Small intestine (tissue), 16 donors: ENCODE measurements at places on chromosomes 3 and 15.

DNA sequence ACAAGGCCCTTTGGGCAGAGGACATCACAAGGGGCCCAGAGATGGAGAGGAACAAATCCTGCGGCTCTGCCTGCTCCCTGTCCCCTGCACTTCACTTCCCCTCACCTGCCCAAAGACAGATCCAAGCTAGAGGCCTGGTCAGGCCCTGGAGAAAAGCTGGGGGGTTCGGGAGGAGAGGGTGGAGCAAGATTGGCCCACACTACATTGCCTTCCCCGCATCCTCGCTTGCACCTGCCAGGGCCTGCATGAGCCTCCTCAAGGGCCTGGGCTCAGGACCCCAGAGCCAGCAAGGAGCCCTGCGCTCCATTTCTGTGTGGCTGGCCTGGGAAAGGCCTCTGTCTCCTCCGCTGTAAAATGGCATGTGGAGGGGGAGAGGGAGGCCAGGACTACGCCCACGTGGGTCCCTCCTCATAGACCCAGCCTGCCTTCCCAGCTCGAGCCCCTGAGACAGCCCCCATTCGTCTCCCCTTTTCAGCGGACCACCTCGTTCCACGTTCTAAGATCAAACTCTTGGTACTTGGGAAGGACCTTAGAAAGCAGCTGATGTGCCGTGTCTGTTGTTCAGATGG is 106.0 kb downstream of the HMG20A start:
- no peak for DNase-seq

DNA sequence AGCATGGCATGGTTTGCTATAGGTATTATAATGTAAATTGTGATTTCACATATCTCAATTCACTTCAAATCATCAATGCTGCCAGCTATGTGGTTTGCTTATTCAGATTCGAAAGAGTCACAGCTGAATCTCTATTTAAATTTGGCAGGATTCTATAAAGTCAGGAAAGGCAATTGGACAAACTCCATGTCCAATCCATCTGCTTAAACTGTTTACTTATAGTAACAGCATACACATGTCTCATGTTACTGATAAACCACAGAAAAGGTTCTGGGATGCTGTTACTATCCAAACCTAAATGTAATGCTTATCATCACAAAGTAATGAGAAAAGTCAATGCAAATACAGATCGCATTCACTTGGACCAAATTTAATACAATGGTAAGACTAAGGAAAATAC is 229.7 kb downstream of the ISL2 start:
- DNase-seq, result no peak

DNA sequence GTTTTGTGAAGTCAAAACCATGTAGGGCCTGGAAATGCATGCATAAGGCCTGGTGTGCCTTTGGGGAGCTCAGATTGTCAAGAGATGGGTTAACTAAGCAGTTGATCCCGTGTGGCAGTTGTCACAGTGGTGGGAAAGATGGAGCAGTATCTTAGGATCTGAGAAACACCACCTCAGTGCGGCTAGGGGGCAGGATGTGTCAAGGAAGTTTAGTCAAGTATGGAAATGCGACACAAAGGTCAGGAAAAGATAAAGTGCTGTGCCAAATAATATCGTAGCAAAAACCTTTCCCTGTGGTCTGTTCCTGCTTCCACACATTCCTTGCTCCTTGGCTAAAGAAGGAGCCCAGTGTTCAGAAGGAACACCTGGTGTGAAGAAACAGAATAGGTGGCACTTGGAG is 396.4 kb downstream of the EDEM1 start:
- no peak for DNase-seq

DNA sequence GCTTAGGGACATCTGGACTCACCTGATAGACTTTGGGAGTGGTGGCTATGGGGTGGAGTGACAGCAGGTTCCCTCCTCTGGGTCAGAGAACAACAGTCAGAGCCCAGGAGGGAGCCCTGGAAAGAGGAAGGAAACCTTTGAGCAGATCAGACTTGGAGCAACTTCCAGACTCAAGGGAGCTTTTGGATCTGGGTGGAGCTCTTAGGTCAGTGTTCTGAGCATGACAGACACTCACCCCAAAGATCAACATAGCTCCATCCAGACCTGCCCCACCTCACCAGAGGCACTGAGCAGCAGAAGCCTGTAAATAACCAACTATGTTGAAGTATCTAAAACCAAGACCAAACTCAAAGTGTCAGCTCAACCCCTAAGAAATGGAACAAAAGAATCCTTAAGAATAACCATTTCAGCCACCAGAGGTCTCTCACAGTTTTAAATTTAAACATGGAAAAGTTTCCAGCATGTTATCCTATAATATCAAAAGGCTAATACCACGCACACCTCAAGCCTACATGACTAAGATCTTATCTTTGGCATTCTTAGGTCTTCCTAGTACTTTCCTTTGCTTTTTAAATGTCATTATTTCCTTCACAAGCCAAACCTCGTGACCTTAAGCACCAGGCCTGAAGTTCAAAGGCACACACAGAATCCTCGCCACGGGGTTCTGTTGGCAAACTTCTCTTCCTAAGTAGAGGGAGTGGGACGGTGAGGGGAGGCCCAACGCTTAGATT is 56.4 kb downstream of the UMPS start:
- peak; percentile 70 for DNase-seq

DNA sequence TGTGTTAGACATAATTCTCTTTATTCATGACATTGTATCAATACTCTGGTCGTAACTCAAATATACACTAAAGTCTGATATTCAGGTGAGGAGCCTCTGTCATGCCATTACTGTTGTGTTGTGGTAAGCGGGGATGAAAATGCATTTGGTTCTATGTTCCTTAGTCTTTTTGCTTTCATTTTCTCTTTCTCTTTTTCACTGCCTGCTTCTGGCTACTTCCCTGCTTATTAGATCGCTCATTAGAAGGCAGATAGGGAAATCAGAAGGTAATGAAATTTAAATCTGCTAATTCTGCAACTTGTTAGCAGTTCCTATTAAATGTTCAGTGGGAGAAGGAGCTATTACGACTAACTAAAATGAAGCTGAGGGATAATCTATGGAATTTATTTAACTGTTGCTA is 345.0 kb downstream of the GRM7 start:
- DNase-seq, result no peak

GRCh38 chr15:90529011-90529370 is 732 bp upstream of the CRTC3 start:
- no peak for DNase-seq

DNA sequence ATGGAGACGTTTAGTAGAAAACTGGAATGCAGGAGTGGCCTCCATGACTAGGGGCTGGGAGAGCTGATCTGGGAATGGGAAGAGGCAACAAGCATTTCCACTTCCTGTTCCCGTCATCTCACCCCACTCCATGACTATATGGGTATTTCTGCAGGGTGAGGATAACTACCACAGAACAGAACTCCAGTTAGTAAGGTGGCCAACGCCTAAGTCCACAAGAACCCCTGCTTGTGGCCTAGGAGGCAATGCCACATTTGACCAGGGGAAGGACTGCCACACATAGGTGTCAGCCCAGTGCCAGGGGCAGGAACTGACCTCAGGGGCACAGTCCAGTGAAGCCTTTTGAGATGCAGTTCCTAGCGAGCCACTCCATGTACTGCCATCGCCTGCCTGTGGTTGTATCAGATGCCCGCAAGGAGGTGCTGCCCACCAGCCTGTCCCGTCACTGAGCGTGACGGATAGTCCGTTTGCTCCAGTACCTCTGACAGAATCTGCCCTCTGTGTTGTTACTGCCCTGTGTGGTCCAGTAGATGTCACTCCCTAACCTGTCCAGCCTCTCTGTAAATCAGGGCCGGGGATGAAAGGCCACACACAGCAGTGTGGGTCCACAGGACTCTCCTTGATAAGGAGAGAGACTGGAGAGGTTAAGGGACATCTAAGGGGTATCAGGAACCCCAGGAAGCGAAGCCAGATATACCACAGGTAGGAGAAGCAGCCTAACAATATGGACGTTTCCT is 3.5 kb upstream of the MTFMT start:
- DNase-seq, result peak; percentile 95

GRCh38 chr3:186842426-186843038 is at the start of gene ADIPOQ:
Gene ADIPOQ, plus strand, starts transcription at chr3:186842710. Its CDS starts 10,349 bp downstream, at chr3:186853059.
- DNase-seq, result no peak

GRCh38 chr3:45180051-45180450 is 33.9 kb upstream of the CDCP1 start:
- DNase-seq, result no peak

GRCh38 chr15:60172143-60172542 is 168.0 kb downstream of the FOXB1 start:
- no peak for DNase-seq

- DNase-seq, result no peak
These were observed 13.7 kb upstream of the HEG1 start for GRCh38 chr3:125069452-125069851.

- peak; percentile 59 for DNase-seq
These were observed 40.1 kb downstream of the CBLB start for GRCh38 chr3:105828703-105829102.

- peak; percentile 47 for DNase-seq
These were observed 1.2 kb upstream of the ADCY5 start for GRCh38 chr3:123449997-123450604.

DNA sequence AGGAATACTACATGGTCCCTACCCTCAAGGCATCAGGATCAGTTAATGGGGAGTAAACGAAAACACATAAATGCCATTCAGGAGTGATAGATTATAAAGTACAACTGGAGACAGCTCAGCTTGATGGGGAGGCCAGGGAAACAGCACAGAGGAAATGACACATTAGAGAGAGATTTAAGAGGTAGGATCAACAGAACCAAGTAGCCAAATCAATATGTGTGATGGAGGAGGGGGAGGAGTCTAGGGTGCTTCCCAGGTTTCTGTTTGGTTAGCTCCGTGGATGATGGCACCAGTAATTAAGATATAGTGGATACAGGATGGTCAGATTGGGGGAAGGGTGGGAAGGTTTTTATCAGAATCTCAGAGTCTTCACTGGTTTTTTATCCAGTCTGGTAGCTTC is 229.5 kb upstream of the ROPN1 start:
- DNase-seq, result no peak

GRCh38 chr3:45224824-45225464 is 1.1 kb downstream of the TMEM158 start:
- peak; percentile 73 for DNase-seq

DNA sequence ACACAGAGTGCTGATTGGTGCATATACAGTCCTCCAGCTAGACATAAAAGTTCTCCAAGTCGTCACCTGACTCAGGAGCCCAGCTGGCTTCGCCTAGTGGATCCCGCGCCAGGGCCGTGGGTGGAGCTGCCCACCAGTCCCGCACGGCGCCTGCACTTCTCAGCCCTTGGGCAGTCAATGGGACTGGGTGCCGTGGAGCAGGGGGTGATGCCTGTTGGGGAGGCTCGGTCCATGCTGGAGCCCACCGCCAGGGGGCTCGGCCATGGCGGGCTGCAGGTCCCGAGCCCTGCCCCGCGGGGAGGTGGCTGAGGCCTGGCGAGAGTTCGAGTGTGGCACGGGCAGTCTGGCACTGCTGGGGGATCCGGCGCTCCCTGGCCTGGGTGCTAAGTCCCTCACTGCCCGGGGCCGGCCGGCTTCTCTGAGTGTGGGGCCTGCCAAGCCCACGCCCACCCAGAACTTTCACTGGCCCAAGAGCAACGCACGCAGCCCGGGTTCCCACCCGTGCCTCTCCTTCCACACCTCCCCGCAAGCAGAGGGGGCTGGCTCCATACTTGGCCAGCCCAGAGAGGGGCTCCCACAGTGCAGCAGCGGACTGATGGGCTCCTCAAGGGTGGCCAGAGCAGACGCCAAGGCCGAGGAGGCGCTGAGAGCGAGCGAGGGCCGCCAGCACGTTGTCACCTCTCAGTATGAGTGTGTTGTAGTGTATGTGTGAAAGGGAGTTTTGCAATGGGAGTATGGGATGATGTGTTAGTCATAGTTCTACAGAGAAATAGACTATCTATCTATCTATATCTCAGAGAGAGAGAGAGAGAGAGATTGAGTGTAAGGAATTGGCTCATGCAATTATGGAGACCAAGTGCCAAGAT is 69.0 kb downstream of the UBE2E2 start:
- no peak for DNase-seq

DNA sequence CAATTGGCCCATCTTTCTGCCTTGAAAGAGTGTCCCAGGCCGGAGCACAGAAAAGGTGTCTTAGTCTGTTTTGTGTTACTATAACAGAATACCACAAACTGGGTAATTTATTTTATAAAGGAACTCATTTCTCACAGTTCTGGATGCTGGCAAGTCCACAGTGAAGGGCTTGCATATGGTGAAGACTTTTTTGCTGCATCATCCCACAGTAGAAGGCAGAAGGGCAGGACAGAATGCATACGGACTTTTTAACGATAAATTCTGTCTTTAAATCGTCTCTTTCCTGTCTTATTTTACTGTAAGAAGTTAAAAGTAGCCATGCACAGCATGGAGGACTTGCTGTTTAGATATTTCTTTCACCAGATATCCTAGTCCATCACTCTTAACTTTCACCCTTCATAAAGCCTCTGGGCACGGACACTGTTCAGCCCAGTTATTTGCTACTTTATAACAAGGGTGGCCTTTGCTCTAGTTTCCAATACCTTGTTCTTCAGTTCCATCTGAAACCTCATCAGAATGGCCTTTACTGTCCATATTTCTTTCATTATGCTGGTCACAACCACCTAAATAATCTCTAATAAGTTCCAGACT is 10.3 kb upstream of the EIF1B start:
- DNase-seq, result no peak

DNA sequence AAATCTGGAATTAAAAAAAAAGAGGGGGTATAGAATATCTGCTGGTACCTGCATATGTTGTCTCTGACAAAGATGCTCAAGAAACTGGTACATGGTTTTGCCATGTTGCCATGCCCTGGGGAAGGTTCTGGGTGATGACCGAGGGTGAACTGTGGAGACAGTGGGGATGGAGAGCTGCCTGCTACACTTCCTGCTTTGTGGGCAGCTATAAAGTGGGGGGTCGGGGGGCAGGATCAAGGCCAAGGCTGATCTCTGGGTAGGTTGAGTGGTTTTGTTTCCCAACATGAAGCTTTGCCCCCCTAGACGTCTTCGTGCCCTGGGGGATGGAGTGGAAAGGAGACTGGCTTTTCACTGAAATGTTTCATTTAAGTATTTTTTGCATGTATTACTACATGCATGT is 74.6 kb downstream of the IQSEC1 start:
- no peak for DNase-seq
